Adrenal gland (tissue), 19 donors: ENCODE measurements at places on chromosomes 2 and 18.

GRCh38 chr2:2575870-2576386 lies 244.9 kb upstream of the MYT1L start:
- DNase-seq = no peak

DNA sequence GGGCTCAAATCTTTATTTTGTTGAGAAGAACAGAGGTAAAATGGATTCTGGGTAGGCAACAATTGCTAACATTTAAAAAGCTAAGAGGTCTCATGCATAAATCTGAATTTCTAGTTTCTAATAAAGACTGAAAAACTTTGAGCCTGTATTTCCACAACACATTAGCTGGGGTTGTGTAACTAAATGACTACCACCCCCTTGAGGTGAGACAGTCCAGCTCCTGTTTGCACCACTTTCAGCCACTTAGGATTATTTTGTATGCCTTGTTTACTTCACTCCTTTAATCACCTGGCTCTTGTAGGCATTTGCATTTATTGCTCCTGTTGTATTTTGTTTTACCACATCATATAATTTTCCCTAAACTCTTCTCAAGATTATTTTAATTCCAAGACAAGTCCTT lies 376.6 kb downstream of the PTH2R start:
- DNase-seq = no peak

DNA sequence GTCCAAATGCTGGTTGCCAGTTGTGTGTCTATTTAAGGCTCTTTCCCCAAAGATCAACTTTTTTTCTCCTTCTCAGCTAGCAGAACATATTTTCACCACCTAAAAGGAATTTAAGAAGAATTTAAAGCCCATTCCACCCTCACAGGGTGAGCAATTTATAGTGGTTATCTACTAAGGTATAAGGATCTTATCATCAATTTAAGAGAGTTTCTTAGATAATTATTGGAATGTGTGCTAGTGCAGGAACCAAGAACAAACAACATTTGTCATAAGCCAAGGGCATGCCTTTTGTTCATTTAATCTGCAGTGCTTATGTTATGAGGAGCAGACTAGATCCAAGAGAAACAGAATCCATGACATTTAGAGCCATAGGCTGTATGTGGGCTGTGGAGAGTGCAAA lies 37.2 kb downstream of the NLRC4 start:
- no peak for DNase-seq

DNA sequence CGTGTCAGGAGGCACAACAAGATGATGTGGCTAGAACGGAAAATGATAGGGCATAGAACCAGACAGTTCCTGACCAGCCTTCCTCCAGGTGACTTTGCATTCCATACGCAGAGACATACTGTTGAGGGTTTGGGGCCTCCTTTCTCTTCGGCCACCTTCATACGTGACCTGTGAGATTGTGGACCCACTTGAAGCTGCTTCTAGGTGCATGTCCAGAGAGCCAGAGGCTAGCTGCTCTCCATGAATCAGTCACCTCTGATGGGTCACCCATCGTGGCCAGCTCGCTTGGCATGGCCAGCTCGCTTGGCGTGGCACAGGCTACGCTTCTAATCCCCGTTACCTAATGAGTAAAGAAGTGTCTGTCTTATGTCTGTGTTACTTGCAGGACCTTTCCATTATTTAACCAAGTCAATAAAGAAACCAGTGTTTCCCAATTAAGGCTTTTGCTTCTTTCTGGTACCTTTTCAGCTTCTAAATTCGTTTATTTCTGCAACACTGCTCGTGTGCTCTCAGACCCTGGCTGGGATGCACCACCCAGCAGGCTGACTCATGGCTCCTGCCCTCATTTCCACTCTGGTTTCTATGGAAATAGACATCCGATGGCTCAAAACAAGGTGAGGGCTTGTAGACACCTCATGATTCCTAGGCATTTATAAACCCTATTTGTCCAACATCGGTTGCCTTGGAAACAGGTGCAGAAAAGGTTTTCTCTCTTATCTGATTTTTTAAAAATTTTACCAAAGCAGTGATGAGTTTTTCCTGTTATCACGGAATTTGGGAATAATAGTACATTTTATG lies 86.7 kb upstream of the B3GNT7 start:
- peak; percentile 27 for DNase-seq

DNA sequence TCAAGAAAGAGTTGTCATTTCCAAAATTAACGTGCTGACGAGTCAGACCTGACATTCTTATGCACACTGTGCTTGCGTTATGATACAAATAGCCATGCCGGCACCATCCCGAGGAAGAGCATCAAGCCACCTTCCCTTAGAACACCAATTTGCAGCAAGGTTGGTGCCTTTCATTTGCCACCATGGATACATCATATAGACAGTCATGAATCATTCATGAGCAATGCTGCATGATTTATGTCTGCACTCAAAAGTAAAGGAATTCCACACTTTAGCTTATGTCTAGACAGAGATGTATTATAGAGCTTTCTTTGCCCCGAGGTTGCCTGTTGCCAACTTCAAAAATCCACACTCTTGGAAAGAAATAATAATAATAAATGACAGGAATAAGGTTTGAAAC lies 166.9 kb downstream of the VWC2L start:
- DNase-seq = no peak

GRCh38 chr2:196558497-196558896 lies 81.0 kb upstream of the CCDC150 start:
- no peak for DNase-seq

- no peak for DNase-seq
Observed at GRCh38 chr2:27771202-27771547, 344 bp upstream of the MRPL33 start.

DNA sequence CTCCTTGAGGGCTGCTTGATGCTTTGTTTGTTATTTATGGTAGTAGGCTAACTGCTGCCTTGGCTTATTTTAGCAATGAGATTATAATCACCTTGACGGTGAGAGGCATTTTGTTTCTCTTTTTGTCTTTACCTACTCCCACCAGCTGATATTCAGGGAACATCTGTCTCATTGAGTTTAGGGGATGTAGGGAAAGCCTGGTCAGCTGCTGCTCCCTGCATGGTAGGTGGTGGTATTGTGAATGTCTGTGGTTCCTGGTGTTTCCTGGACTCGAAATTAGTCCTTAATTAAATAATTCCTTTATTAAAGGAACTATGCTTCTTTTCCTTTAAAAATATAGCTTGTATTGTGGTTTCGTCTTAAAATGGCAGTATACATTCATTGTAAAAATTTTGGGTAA lies 77.8 kb downstream of the ADAM23 start:
- no peak for DNase-seq

- no peak for DNase-seq
Observed at GRCh38 chr18:79873449-79874110, 75.8 kb downstream of the KCNG2 start.
